Keratinocyte (primary cell): ENCODE measurements at places on chromosomes 16 and 17. TPM values are rescaled to one million over a fixed set of nuclear protein-coding genes. Genes with fewer than 3 reads are reported as not detected.

CD19 gene
- polyA plus RNA-seq, result 0.04 TPM in 1 of 3 replicates, not detected in the others

TBC1D3G gene
- not detected in 3 replicates for polyA plus RNA-seq

- H3K27me3 ChIP-seq, result peaks cover 23% of the 10 kb centered on the region
- no peak overlapping the region for H3K4me3 ChIP-seq
- no peak for DNase-seq
- H3K36me3 ChIP-seq, result no peaks in the 10 kb centered on the region
- no peak overlapping the region for H3K27ac ChIP-seq
- no peaks in the 10 kb centered on the region for H3K4me1 ChIP-seq
These were observed 162.0 kb downstream of the NTN1 start for GRCh38 chr17:9183306-9183705.

CSH2 gene
- polyA plus RNA-seq, result not detected in 3 replicates

RNF213 gene
- polyA plus RNA-seq, result 21.0 to 34.1 TPM (median 24.4 TPM) in 3 replicates

DNA sequence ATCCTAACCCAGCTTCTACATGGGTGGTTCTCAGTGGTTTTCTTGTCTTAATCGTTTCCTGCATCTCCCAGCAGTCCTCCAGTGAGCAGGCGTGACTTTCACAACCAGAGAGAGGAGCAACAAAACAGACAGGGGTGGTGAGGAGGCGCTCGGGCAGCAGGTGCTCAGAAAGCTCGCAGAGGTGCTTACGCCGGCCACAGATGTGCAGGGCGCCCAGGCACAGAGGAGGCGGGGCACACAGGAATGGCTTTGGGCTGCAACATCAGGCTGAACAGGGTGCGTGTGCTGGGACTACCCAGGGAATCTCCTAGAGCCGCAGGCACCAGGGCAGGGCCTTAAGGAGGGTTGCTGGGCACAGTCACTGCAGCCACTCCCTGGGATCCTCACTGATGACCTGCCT is 32.6 kb downstream of the KLHDC4 start:
- peaks cover 10% of the 10 kb centered on the region for H3K36me3 ChIP-seq
- H3K4me3 ChIP-seq, result no peak overlapping the region
- H3K27ac ChIP-seq, result no peak overlapping the region
- H3K27me3 ChIP-seq, result no peaks in the 10 kb centered on the region
- DNase-seq, result no peak
- H3K4me1 ChIP-seq, result no peaks in the 10 kb centered on the region

SLFN5 gene
- 51.4 to 101 TPM (median 79.9 TPM) in 3 replicates for polyA plus RNA-seq

GPR142 gene
- not detected in 3 replicates for polyA plus RNA-seq

DNA sequence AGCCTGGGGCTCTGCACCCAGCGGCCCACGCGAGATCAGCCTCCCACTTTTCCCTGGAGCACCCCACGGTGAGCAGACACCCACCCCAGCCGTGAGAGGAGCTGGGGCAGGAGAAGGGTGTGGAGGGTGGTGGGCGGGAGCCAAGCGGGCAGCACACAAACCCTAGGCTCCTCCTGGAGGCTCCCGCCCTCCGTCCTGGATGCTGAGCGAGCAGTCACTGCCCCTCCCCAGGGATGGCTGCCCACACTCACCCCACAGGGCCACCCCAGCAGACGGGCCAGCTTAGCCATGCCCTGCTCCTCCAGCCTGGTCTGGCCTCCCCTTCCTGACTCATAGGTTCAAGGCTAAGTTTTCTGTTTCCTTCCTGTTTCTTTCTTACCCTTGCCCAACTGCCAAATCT is 15.7 kb upstream of the ABCC3 start:
- H3K4me3 ChIP-seq, result no peak overlapping the region
- H3K36me3 ChIP-seq, result no peaks in the 10 kb centered on the region

- no peaks in the 10 kb centered on the region for H3K27me3 ChIP-seq
- H3K4me1 ChIP-seq, result no peaks in the 10 kb centered on the region
- DNase-seq, result no peak
- H3K4me3 ChIP-seq, result no peak overlapping the region
- H3K27ac ChIP-seq, result no peak overlapping the region
These were observed 65.9 kb downstream of the PCTP start for GRCh38 chr17:55816532-55817396.

SLC6A4 gene
- 0.01 TPM in 1 of 3 replicates, not detected in the others for polyA plus RNA-seq

PRPSAP2 gene
- polyA plus RNA-seq, result 26.3 to 39.1 TPM (median 27.2 TPM) in 3 replicates

C16orf92 gene
- polyA plus RNA-seq, result not detected in 3 replicates

DNA sequence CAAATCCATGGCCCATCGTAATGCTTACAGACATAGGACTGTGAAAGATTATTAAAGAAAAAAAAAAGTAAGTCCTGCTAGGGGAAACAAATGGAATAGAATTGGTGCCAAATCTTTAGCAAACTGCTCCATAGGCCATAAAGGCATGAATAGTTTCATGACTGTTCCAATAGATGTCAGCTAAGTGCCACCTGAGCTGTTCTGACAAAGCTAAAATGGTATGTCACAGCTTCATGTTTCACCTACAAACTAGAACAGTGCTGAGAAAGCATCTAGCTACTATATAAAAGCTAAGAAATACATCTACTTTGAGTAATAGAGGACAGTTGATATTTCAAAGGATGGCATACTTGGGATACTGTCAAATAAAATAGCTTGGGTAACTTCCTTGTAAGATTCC is 771.6 kb upstream of the CA10 start:
- H3K4me3 ChIP-seq, result no peak overlapping the region
- no peak for DNase-seq
- no peaks in the 10 kb centered on the region for H3K4me1 ChIP-seq
- no peaks in the 10 kb centered on the region for H3K36me3 ChIP-seq
- H3K27me3 ChIP-seq, result no peaks in the 10 kb centered on the region

GRCh38 chr17:11458279-11458678 is 140.0 kb upstream of the DNAH9 start:
- no peaks in the 10 kb centered on the region for H3K36me3 ChIP-seq
- H3K4me1 ChIP-seq, result no peaks in the 10 kb centered on the region
- no peak overlapping the region for H3K4me3 ChIP-seq
- no peak for DNase-seq

CCDC200 gene
- not detected in 3 replicates for polyA plus RNA-seq

DNA sequence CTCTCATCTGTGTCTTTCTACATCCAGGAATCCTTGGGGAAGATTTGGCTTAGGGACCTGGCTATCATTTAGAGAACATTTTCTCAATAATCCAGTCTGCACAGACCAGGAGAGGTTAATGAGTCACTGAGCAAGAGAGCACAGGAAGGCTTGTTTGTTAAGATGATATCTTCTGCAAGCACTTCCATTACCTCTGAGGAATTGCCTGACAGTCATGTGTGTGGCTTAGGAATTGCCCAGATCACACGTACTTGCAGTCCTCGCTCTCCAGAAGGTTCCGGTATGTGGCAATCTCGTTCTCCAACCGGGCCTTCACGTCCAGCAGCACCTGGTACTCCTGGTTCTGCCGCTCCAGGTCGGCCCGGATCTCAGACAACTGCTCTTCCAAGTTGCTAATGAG is 3.3 kb downstream of the KRT37 start:
- H3K27me3 ChIP-seq, result no peaks in the 10 kb centered on the region
- no peak for DNase-seq
- peak overlapping the region; percentile 88 for H3K27ac ChIP-seq
- no peaks in the 10 kb centered on the region for H3K36me3 ChIP-seq
- no peak overlapping the region for H3K4me3 ChIP-seq

- no peak overlapping the region for H3K27ac ChIP-seq
- H3K4me3 ChIP-seq, result no peak overlapping the region
- no peaks in the 10 kb centered on the region for H3K4me1 ChIP-seq
- no peaks in the 10 kb centered on the region for H3K27me3 ChIP-seq
These were observed 14.3 kb upstream of the PRKAR1A start for GRCh38 chr17:68497885-68498319.

IFI35 gene
- polyA plus RNA-seq, result 22.0 to 34.8 TPM (median 27.6 TPM) in 3 replicates

DNA sequence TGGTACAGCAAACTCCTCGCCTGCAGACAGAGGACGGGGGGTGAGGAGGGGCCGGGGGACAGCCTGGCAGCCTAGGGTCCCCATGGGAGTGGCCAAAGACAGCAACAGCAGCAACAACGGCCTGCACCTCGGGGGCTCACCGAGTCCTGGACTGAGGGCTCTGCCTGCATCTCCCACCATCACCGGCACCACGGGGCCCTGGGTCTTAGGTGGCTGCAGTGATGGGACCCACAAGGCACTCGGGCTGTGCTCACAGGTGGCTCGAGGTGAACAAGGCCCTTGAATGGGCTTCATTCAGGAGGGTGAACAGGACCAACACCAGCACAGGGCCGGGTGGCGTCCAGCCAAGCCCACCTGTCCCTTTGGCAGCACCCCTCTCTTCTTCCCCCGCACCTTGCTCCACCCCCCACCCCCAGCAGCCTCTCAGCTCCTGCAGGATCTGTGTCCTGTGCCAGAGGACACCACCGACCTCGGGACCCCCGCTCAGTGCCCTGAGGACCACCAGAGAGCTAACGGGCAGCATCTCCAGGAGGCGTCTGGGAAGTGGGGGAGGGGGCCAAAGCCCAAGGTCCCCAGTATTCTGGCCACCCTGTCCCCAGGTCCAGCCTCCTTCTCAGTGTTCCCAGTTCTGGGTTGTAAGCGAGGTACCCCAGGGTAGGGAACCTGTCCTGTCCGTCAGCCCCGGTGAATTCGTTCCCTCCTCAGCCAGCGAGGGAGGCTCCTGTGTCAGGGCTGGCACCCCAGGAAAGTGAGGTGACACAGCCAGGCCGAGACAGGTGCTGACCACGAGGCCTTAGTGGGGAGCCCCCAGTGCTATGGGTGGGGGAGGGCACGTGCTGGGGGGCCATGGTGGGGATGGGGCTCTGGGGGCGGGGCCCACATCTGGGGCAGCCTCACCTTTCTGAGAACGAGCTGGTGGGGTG is 94.3 kb downstream of the TBC1D16 start:
- H3K4me3 ChIP-seq, result no peak overlapping the region
- no peak for DNase-seq
- no peaks in the 10 kb centered on the region for H3K4me1 ChIP-seq
- H3K27me3 ChIP-seq, result no peaks in the 10 kb centered on the region
- peaks cover 11% of the 10 kb centered on the region for H3K36me3 ChIP-seq

DNA sequence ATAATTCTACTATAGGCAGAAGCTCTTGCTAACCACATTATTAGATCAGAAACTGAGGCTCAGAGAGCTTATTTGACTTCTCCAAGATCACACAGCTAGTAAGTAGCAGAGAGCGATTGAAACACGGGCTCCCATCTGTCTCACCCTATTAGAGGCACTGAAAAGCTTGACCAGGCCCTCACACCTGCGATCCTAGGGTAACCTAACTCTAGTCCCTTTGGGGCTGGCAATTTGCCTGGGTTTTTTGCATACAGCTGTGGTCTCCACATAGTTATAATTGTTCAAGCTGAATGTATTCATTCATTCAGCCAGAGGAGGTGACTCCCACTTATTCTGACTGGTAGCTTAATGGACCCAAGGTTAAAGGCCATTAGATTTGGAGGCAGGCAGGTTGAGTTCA is 121.2 kb downstream of the ANKFN1 start:
- H3K4me3 ChIP-seq, result no peak overlapping the region
- H3K27me3 ChIP-seq, result no peaks in the 10 kb centered on the region
- no peak overlapping the region for H3K27ac ChIP-seq
- no peak for DNase-seq

FAM20A gene
- not detected in 3 replicates for polyA plus RNA-seq

TEX19 gene
- 0.06 TPM in 1 of 3 replicates, not detected in the others for polyA plus RNA-seq

- H3K36me3 ChIP-seq, result no peaks in the 10 kb centered on the region
- peaks cover 11% of the 10 kb centered on the region for H3K4me1 ChIP-seq
- no peak for DNase-seq
- H3K27me3 ChIP-seq, result peaks cover 31% of the 10 kb centered on the region
- no peak overlapping the region for H3K27ac ChIP-seq
- no peak overlapping the region for H3K4me3 ChIP-seq
These were observed 4.6 kb downstream of the PPM1E start for GRCh38 chr17:58760248-58760647.

DNA sequence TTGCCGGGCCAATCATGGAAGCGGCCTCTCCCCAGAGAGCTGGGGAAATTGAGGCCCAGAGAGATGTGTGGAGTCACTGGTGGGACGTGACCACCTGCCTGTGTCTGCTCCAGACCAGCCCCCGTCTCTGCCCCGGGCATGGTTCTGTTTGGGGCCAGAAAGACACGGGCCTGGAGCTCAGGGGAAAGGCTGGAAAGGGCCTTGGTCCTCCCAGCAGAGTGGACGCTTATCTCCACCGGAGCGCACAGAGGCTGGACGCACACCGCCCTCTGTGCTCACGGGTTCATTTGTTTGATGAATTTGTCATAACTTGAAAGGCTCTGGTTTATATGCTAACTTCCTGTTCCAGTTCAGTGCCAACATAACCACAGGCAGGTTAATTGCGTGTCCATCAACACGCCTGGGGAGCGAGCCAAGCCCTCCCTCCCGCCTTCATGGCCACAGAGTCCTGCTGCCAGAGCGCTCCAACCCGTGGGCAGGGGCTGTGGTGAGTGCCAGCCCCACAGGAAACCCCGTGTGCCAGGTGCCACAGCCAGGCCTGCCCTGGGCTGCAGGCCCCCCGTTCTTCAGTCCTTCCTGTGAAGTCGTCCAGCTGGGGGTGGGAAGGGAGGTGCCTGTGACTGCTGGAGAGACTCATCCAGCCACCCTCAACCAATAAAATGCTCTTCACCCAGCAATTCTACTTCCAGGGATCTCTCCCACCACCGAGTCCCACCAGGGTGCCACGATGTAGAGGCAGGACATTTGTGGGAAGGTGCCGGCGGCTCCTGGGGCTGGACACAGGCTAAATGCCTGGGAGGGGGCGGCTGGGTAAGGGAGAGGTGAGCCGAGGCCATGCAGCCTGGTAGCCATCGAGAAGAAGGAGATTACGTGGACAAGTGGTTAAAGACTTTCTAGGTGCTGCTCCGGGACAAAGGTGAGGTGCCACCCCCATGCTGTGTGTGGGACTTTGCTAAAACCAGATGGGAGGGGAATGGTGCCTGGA is 29.4 kb upstream of the BAHCC1 start:
- H3K4me3 ChIP-seq, result peak overlapping the region; percentile 31
- H3K27me3 ChIP-seq, result peaks cover 5% of the 10 kb centered on the region
- H3K36me3 ChIP-seq, result no peaks in the 10 kb centered on the region
- DNase-seq, result peak; percentile 55

DNA sequence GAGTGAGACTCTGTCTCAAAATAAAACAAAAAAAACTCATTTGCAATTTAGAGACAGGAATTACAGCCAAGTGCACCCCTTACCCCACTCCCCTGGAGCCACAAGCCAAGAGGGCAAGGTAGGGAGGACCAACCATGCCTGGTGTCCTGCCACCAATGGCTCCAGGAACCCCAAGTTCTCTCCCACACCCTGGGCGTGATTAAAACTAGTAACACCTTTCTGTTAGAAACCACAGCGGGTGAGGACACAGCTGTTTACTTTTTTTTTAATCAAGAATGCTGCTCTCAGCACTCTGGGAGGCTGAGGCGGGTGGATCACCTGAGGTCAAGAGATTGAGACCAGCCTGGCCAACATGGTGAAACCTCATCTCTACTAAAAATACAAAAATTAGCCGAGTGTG is 38.1 kb downstream of the ANKRD11 start:
- H3K36me3 ChIP-seq, result no peaks in the 10 kb centered on the region
- no peak overlapping the region for H3K27ac ChIP-seq
- DNase-seq, result no peak
- no peak overlapping the region for H3K4me3 ChIP-seq
- H3K4me1 ChIP-seq, result peaks cover 40% of the 10 kb centered on the region
